ENCODE measurements at places on chromosomes 5 and 9.

- no peak overlapping the region for H3K4me3 ChIP-seq
- H3K4me1 ChIP-seq: peaks cover 7% of the 10 kb centered on the region
- H3K27ac ChIP-seq: no peak overlapping the region
- peaks cover 20% of the 10 kb centered on the region for H3K27me3 ChIP-seq
- no peak for DNase-seq
- H3K36me3 ChIP-seq: no peaks in the 10 kb centered on the region
Measured at GRCh38 chr9:127991757-127992274, 11.0 kb upstream of the EEIG1 start.

- H3K4me1 ChIP-seq: peaks cover 58% of the 10 kb centered on the region
- no peak overlapping the region for H3K27ac ChIP-seq
- H3K36me3 ChIP-seq: no peaks in the 10 kb centered on the region
- no peak for DNase-seq
- peaks cover 11% of the 10 kb centered on the region for H3K27me3 ChIP-seq
- no peak overlapping the region for H3K4me3 ChIP-seq
Measured at GRCh38 chr5:174187001-174187400, 141.5 kb downstream of the NSG2 start.

DNA sequence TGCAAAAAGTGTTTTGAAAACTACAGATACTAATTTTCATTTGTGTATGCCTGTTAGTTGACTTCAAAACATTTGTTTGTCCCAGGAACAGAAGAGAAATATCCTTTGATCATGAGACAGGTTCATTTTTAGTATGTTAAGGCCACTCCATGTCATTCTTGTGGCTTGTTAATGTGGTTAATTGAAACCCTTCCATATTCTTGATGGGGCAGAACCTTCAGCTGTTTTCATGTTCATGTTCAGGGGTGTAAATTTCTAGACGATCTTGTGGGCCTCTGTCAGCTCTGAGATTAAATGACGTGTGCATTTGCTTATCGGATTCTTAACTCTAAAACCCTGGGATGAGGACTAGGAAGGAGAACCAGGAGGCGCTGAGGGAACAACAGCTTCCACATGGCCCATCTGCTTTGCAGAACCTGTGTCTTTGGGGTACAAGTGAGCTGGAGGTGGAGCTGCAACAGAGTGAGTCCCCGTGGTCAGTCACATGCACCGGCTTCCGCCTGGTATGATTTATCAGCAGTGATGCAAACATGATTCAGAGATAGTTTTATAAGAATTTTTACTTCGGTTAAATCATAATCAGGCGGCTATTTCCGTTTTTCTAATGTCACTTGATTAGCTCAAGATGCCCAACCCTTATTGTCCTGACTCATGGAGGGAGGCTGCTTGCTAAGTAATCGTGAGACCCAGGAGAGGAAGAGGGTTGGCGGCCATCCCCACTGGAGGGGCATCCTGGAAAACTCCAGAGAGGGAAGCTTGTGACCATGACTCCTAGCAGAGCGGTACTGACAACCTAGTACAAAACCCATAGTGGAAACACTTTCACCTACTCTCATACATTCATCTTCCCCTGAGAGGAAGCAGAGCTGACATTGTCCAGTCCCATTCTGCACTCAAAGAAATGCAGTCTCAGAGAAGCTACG is 138.4 kb downstream of the C9orf152 start:
- peaks cover 13% of the 10 kb centered on the region for H3K36me3 ChIP-seq
- H3K27ac ChIP-seq: no peak overlapping the region
- no peaks in the 10 kb centered on the region for H3K27me3 ChIP-seq
- no peak overlapping the region for H3K4me3 ChIP-seq
- no peak for DNase-seq

DNA sequence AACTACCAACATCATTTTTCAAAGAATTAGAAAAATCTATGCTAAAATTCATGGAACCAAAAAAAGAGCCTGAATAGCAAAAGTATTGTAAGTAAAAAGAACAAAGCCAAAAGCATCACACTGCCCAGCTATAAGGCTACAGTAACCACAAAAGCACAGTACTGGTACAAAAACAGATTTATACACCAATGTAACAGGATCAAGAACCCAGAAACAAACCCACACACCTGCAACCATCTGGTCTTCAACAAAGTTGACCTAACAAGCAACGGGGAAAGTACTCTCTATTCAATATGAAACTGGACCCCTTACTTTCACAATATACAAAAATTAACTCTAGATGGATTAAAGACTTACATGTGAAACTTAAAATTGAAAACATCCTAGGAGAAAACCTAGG is 94.2 kb upstream of the TARS1 start:
- no peaks in the 10 kb centered on the region for H3K36me3 ChIP-seq
- no peak overlapping the region for H3K27ac ChIP-seq
- H3K4me3 ChIP-seq: no peak overlapping the region
- no peak for DNase-seq
- no peaks in the 10 kb centered on the region for H3K27me3 ChIP-seq

DNA sequence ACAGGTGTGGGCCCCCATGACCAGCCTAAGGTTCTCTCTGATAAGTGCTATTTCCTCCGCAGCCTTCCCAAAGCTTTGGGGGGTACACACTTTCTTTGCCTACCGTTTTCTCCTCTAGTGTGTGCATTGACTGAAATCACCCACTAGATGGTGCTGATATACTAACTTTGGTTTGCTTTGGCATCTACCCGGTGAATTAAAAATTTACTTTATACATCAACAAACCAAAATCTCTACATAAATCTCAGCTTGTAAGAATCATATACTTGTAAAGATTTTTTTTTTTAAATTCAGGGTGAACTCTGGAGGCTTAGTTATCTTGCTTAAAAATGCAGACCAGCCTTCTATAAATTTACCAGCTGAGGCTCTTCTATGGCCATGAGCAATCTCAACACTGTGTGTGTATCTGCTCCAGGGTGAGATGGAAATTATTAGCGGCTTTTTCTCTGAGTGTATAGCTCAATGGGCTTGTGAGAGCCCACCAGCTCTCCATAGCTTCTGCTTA is 475.7 kb upstream of the TNC start:
- H3K4me3 ChIP-seq: no peak overlapping the region
- DNase-seq: peak; percentile 25
- peaks cover 66% of the 10 kb centered on the region for H3K4me1 ChIP-seq

DNA sequence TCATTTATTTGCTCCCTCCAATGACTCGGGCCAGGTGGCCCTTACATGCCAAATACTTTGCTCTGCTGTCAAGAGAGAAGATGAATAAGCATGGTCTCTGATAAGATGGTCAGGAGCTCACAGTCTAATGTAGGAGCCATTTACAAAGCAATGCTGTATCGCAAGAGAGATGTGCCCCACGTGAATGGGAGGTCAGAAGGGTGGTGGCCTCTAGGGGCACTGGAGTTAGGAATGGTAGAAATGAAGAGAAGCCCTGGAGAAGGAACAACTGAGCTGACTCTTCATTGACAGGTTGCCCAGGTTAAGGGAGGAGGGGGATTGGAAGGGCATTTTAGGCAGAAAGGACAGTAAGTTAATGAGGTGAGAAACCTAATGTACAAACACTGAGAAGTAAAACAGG is 286.5 kb downstream of the KCTD16 start:
- H3K4me1 ChIP-seq: peaks cover 46% of the 10 kb centered on the region
- H3K36me3 ChIP-seq: no peaks in the 10 kb centered on the region
- peaks cover 3% of the 10 kb centered on the region for H3K27me3 ChIP-seq
- no peak overlapping the region for H3K4me3 ChIP-seq
- peak overlapping the region; percentile 32 for H3K27ac ChIP-seq
